Renal pelvis (tissue), 12 donors: ENCODE measurements at places on chromosomes 5 and 9.

DNA sequence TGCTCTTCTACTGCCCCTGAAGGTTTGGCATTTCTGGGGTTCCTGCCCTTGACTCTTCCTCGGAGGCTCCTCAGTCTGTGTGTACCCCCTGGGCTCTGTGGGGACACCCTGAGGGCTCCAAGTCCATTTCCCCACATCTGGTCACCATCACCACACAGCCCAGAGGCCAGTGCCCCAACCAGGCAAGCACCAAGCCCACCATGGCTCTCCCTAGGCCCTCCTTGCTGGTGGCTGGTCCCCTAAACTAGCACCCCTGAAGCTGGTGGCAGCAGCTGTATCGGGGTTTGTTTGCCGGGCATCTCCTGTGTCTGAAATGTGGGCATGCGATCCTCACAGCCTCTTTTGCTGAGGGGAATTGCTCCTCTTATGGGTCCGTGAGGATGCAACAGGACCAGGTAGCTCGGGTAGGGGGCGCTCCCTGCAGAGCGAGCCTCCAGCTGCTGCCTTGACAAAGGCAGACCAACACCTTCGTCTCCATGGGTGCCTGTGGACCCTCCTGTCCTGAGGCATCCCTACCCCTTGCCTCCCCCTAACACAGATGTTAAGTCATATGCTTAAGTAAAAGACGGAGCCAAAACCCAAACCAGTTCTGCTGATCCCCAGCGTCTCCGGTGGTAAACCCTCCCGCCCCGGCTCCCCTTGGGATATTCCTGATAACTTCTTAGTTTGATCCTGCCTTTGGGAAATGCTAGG is 138.9 kb upstream of the IRX4 start:
- DNase-seq: no peak

- DNase-seq: peak; percentile 33
These were observed 180.7 kb downstream of the KDM4C start for GRCh38 chr9:6938447-6938846.

GRCh38 chr5:97026721-97027120 is 90.8 kb downstream of the LNPEP start:
- DNase-seq: no peak

DNA sequence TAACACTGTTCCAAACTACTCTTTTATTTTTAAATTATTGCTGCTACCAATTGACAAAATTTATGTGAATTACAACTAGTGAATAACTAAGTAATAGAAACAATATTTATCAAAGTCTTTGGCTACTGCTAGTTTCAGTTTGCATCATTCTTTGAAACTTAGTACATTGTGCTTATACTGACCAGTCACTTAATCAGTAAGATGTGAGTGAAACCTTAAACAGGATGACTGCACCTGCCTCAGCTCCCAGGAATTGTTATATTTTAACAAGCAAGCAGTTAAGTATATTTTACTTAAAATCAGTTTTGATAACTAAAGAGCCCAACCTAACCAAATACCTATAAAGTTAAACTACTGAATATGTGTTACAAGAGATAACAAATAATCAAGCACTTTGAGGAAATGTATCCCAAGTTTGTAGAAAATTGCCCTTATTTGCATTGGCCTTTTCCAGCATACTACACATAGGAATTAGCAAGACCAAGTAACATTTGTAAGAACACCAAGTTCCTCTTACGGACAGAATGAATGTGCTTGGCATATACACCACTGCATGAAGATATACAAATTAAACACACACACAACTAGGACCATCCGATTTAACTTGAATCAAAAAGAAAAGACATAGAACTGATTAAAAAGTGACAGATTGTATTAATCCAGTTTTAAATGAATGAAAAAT is 545.5 kb upstream of the DAB2 start:
- no peak for DNase-seq

GRCh38 chr5:56066931-56067450 is 72.2 kb upstream of the IL6ST start:
- DNase-seq: no peak
